ENCODE measurements at places on chromosomes 16 and 17. TPM values are rescaled to one million over a fixed set of nuclear protein-coding genes. Genes with fewer than 3 reads are reported as not detected.

- H3K4me3 ChIP-seq = no peak overlapping the region
- no peaks in the 10 kb centered on the region for H3K4me1 ChIP-seq
- H3K27me3 ChIP-seq = peaks cover 19% of the 10 kb centered on the region
- no peaks in the 10 kb centered on the region for H3K36me3 ChIP-seq
- H3K27ac ChIP-seq = no peak overlapping the region
- DNase-seq = no peak
These were observed 51.7 kb upstream of the RPL38 start for GRCh38 chr17:74151551-74152315.

- H3K27ac ChIP-seq = no peak overlapping the region
- H3K27me3 ChIP-seq = no peaks in the 10 kb centered on the region
- H3K36me3 ChIP-seq = peaks cover 12% of the 10 kb centered on the region
- DNase-seq = no peak
- H3K4me3 ChIP-seq = no peak overlapping the region
These were observed 24.9 kb downstream of the MXRA7 start for GRCh38 chr17:76685846-76686245.

DNA sequence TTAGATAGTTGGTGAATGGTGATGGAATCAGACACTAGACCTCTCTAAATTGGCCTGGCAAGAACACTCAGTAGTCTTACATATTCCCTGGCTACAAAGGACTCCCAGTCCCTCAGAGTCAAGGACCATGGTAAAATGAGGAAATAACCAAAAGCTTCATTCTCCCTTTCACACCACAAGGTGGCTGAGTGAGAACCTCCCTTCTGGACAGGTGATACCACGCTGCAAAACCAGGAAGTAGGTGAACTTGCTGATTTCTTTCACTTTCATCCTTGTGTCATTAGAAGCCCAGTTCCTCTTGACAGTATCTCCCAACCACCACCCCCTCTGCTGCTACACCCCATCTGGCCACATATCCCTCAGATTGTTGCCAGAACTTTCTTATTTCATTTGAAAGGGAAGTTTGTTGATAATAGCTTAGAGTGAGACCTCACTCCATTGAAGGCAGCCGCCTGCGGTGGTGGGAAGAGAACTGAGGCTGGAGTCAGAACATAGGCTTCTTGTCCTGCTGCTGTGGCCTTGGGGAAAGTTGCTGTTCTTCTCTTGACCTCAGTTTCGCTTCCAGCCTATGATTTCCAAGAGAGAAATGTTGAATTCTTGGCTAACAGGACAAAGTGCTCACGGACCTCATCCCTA is 290.6 kb upstream of the CCL2 start:
- H3K36me3 ChIP-seq = no peaks in the 10 kb centered on the region
- H3K27me3 ChIP-seq = peaks cover 10% of the 10 kb centered on the region
- peaks cover 4% of the 10 kb centered on the region for H3K4me1 ChIP-seq
- DNase-seq = no peak

DNA sequence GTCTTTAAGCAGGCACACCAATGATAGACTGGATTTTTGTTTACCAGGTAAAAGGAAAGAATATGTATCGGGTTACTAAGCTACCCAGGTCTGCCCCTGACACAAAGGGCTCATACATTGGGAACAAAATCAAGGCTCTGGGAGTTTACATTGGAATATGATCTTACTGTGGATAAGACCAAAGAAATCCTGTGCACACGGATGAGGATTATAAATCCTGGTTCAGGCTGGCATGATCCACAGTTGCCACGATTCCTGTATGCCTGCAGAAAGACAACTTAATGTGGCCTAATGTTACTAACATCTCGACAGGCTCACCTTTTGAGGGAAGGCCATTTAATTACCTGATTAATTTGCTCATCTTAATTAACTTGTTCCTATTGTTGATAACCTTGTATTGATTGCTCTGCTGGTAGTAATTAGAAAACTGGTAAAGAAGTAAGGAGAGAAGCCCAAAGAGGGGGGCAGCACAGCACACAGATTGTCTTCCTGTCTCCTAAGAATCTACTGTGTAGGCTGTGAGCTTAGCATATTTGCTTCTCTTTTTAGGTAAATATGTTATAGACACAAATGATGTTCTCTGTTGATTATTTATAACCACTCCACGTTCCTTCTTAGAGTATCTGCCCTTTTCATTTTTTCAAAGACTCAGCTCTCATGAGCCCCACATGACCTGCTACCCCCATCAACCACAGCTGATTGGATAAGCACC is 51.0 kb upstream of the TOX3 start:
- peaks cover 25% of the 10 kb centered on the region for H3K4me1 ChIP-seq
- no peaks in the 10 kb centered on the region for H3K36me3 ChIP-seq
- peaks cover 3% of the 10 kb centered on the region for H3K27me3 ChIP-seq
- no peak for DNase-seq

DNA sequence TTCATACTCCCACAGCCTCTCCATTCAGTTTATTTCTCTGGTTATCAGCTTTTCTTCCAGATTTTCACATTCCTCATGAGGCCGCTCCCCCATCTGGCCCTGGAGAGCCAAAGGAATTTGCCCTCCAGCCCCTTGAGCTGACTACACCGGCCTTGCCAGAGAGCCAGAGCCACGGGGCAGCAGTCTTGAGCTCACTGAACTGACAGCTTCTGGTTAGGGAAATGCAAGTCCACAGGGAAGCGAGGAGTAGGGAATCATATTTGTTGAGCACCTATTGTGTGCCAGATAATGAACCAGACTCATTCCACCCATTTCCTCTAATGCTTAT is 102.4 kb downstream of the ABCC12 start:
- peak overlapping the region; percentile 37 for H3K4me3 ChIP-seq
- DNase-seq = no peak
- peaks cover 10% of the 10 kb centered on the region for H3K27me3 ChIP-seq
- H3K4me1 ChIP-seq = peaks cover 17% of the 10 kb centered on the region

GRCh38 chr17:63764716-63765115 is 8.7 kb downstream of the CCDC47 start:
- H3K27me3 ChIP-seq = no peaks in the 10 kb centered on the region
- DNase-seq = no peak
- H3K4me1 ChIP-seq = no peaks in the 10 kb centered on the region
- H3K4me3 ChIP-seq = no peak overlapping the region
- H3K27ac ChIP-seq = no peak overlapping the region

DNA sequence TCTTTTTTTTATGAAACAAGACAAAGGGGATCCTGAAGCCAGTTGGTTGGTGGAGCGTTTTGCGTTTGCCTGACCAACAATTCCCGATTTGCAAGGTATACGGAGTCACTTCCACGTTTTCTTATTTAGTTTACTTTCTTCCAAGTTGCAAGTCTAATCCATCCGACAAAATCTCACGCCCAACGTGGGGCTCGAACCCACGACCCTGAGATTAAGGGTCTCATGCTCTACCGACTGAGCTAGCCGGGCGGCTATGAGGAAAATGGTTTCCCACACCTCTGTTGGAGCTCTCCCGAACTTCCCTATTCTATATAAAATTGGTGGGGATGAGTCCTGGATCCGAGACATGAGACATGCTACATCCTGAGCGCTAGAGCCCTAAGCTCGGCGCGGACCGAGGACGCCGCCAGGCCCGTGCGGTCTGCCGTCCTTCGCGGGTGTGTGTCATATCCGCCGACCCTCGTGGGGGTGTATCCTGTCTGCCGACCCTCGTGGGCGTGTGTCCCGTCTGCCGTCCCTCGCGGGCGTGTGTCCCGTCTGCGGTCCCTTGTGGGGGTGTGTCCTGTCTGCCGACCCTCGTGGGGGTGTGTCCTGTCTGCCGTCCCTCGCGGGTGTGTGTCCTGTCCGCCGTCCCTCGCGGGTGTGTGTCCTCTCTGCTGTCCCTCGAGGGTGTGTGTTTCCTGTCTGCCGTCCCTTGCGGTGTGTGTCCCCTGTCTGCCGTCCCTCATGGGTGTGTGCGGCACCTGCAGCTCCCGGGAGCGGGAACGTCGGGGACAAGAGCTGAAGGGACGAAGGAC is 22.6 kb downstream of the ZNF213 start:
- peaks cover 19% of the 10 kb centered on the region for H3K4me1 ChIP-seq
- no peak for DNase-seq
- H3K27me3 ChIP-seq = peaks cover 23% of the 10 kb centered on the region
- H3K36me3 ChIP-seq = no peaks in the 10 kb centered on the region
- peak overlapping the region; percentile 96 for H3K27ac ChIP-seq

GRCh38 chr16:71282943-71283342 is 6.3 kb downstream of the CMTR2 start:
- H3K27ac ChIP-seq = no peak overlapping the region
- H3K4me3 ChIP-seq = no peak overlapping the region
- peaks cover 11% of the 10 kb centered on the region for H3K4me1 ChIP-seq
- peaks cover 39% of the 10 kb centered on the region for H3K36me3 ChIP-seq
- DNase-seq = no peak

- H3K4me3 ChIP-seq = no peak overlapping the region
- no peak overlapping the region for H3K27ac ChIP-seq
- H3K4me1 ChIP-seq = peaks cover 15% of the 10 kb centered on the region
- no peak for DNase-seq
- no peaks in the 10 kb centered on the region for H3K36me3 ChIP-seq
These were observed 42.2 kb upstream of the HAPSTR1 start for GRCh38 chr16:9049241-9049640.

- no peak for DNase-seq
- peaks cover 26% of the 10 kb centered on the region for H3K4me1 ChIP-seq
- H3K27ac ChIP-seq = peak overlapping the region; percentile 75
These were observed 73.3 kb downstream of the XYLT1 start for GRCh38 chr16:17397499-17397891.

GRCh38 chr17:78013683-78014467 is 55.4 kb downstream of the TNRC6C start:
- H3K4me1 ChIP-seq = peaks cover 7% of the 10 kb centered on the region
- H3K27me3 ChIP-seq = no peaks in the 10 kb centered on the region
- H3K27ac ChIP-seq = no peak overlapping the region
- no peak overlapping the region for H3K4me3 ChIP-seq

DNA sequence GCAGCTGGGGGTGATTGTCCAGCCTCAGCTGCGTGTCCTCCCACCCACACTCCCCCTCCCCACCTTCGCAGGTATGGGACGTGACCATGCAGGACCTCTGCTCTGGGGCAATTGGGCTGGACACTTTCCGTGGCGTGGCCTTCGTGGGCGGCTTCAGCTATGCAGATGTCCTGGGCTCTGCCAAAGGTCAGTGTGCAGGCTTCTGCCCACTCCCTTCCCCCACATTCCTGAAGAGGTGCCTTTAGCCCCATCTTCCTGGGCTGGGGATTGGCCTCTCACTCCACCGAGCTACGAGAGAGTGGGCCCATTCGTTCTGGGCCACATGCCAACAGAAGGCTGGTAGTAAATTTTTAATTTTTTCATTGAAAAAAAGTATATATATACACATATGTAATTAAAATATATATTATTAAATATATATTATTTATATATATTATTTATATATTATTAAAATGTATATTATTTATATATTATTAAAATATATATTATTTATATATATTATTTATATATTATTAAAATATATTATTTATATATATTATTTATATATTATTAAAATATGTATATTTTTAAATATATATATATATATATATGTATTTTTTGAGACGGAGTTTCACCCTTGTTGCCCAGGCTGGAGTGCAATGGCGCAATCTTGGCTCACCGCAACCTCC is 18.5 kb downstream of the PFAS start:
- peaks cover 11% of the 10 kb centered on the region for H3K36me3 ChIP-seq
- H3K27ac ChIP-seq = no peak overlapping the region
- no peaks in the 10 kb centered on the region for H3K27me3 ChIP-seq
- no peak for DNase-seq
- no peak overlapping the region for H3K4me3 ChIP-seq

FGF11 gene
- total RNA-seq = 21.8 TPM

TMEM114 gene
- not detected for total RNA-seq

VPS35L gene
- total RNA-seq = 62.0 TPM

ACE gene
- 3.6 TPM for total RNA-seq
